Activated naive CD8-positive, alpha-beta T cell treated with anti-CD3 and anti-CD28 coated beads, Interleukin-2, amount 50 U/mL, for 24 hours (primary cell): ENCODE measurements at places on chromosomes 7 and 10.
A peak's percentile ranks its signal among the peaks of the same experiment; 100 is the strongest.

DNA sequence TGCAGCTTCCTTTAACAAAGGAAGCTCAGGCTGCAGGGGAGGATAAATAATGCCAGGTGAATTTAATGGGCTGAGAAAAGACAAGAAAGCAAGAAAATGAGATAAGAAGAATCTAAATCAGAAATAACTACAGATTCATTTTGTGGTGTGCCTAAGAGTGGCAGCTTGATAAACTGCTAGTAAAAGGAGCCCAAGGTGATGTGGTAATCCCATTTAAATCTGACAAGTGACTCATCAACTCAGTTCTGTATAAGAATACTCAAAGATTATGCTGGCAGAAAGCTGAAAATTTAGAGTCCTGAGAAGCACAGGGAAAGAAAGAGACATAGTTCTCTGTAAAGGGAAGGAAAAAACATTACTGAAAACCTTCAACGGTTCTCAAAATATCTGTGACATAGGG is 109.4 kb upstream of the PDE1C start:
- DNase-seq = no peak
- H3K27ac ChIP-seq = no peak overlapping the region
- H3K4me3 ChIP-seq = no peak overlapping the region
- H3K4me1 ChIP-seq = no peaks in the 10 kb centered on the region

GRCh38 chr7:74092964-74093471 is 9.4 kb downstream of the LIMK1 start:
- peak overlapping the region; percentile 79 for H3K4me3 ChIP-seq
- peaks cover 15% of the 10 kb centered on the region for H3K36me3 ChIP-seq
- DNase-seq = peak; percentile 18
- peak overlapping the region; percentile 93 for H3K27ac ChIP-seq

- H3K27ac ChIP-seq = no peak overlapping the region
- no peaks in the 10 kb centered on the region for H3K36me3 ChIP-seq
- H3K27me3 ChIP-seq = no peaks in the 10 kb centered on the region
- DNase-seq = no peak
- H3K4me1 ChIP-seq = no peaks in the 10 kb centered on the region
Observed at GRCh38 chr7:46452561-46453135, 531.6 kb upstream of the IGFBP3 start.

GRCh38 chr7:101125989-101126650 is 784 bp upstream of the SERPINE1 start:
- no peak overlapping the region for H3K4me3 ChIP-seq
- no peak overlapping the region for H3K27ac ChIP-seq
- H3K27me3 ChIP-seq = peaks cover 59% of the 10 kb centered on the region
- no peaks in the 10 kb centered on the region for H3K36me3 ChIP-seq
- no peak for DNase-seq

DNA sequence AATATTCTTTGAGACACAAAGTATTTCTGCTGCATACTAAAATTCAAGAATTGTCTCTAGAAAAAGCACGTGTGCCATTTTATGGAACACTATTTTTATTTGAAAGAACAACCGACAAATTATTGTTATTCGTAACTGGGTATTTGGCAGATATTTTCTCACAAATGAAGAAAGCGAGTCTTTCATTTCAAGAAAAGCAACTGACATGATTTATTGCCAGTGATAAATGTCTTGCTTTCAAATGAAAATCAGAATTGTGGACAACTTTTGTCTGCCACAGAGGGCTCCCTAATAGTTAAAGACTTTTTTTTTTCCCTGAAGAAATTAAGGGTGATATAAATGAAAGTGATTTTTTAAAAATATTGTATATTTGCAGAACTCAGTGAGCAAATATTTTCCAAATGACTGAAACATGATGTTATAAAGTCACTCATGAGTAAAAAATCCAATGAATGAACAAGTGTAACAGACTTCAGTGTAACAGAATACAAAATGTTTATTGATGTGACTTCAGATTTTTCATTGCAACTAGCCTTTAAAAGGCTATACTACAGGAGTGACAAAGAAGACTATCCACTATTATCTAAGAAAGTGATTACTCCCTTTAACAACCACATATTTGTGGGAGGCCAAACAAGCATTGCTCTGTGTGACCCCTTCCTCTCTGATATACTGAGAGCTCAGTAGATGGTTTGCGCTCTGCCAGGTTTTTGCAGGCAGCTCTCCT is 49.0 kb upstream of the SEMA3E start:
- no peak for DNase-seq
- no peaks in the 10 kb centered on the region for H3K27me3 ChIP-seq
- H3K4me3 ChIP-seq = no peak overlapping the region
- no peaks in the 10 kb centered on the region for H3K36me3 ChIP-seq

- no peak overlapping the region for H3K27ac ChIP-seq
- H3K4me3 ChIP-seq = no peak overlapping the region
Observed at GRCh38 chr10:63208986-63209385, 75.9 kb downstream of the NRBF2 start.

DNA sequence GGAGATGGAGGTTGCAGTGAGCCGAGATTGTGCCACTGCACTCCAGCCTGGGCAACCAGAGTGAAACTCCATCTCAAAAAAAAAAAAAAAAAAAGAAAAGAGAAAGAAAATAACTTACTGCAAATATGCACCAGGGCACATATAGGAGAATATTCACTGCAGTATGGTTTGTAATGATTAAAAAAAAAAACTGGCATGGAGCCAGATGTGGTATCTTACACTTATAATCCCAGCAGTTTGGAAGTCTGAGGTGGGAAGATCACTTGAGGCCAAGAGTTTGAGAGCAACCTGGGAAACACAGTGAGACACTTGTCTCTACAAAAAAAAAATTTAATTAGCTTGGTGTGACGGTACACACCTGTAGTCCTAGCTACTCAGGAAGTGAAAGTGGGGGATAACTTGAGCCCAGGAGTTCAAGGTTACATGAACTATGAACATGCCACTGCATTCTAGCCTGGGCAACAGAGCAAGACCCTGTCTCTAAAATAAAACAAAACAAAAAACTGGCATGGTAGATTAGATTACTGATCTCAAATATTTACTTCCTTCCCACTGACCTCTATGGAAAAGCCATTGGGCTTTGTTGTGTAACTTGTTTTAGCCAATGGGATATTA is 85.6 kb downstream of the MICU1 start:
- H3K4me3 ChIP-seq = no peak overlapping the region
- DNase-seq = no peak
- no peaks in the 10 kb centered on the region for H3K27me3 ChIP-seq
- peaks cover 40% of the 10 kb centered on the region for H3K36me3 ChIP-seq

DNA sequence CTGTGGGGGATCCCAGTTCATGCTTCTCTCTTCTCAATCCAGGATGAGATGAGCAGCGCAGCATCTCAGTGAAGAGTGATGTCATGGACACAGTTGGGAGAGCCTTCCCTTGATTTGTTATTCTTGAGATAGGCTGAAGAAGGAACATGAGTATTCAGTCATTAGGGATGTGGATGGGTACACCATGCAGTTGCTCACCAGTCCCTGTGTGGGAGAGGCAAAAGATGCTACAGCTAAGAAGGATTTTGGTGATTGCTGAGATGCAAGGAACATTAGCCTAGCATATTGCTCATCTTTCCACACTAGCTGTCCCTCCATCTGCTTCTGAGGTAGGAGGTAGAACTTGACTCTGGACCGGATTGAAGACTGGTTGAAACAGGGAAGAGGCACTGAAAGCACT is 179.6 kb downstream of the GALNT17 start:
- H3K36me3 ChIP-seq = no peaks in the 10 kb centered on the region
- no peaks in the 10 kb centered on the region for H3K27me3 ChIP-seq
- H3K4me1 ChIP-seq = no peaks in the 10 kb centered on the region
- no peak overlapping the region for H3K4me3 ChIP-seq

- H3K36me3 ChIP-seq = peaks cover 38% of the 10 kb centered on the region
- H3K27me3 ChIP-seq = no peaks in the 10 kb centered on the region
- peaks cover 40% of the 10 kb centered on the region for H3K4me1 ChIP-seq
Observed at GRCh38 chr10:102401735-102402511, 6.4 kb downstream of the NFKB2 start.

DNA sequence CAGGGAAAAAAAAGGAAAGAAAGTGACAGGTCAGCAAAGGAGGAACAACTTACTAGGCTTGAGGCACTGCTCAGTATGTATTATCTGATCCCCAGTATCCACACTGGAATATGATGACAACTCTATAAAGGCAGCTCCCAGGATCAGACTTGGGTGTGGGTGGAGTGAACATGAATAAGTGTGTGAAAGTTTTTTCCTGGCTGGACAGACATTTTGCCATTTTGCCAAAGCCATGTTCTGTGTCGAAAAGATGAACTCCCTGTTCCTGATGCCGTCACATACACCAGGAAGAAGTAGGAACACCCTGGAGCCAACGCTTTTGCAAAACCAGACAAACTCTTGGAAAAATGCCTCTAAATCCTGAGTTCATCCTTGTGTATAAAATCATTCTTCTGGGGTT is 143.2 kb upstream of the MEOX2 start:
- H3K36me3 ChIP-seq = no peaks in the 10 kb centered on the region
- no peak overlapping the region for H3K27ac ChIP-seq
- H3K4me1 ChIP-seq = no peaks in the 10 kb centered on the region
- H3K4me3 ChIP-seq = no peak overlapping the region
- H3K27me3 ChIP-seq = no peaks in the 10 kb centered on the region

DNA sequence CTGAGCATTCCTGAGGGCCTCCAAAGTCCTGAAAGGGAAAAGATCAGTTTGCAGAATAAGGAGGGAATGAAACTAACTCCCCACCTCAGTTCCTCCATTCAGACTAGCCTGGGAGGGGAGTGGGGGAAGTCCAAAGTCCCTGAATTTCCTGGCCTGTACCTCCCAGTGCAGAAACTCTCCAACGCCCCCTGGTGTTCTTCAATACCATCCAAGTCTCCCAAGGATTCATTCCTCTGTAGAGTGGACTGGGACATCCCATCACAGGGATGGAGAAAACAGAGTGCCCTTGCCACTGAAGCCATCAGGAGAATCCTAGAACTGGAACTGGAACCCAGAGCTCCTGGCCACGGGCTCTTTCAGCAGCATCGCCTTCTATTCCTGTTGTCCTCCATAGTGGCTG is 1.6 kb upstream of the COL13A1 start:
- H3K27ac ChIP-seq = no peak overlapping the region
- peaks cover 5% of the 10 kb centered on the region for H3K4me1 ChIP-seq
- H3K36me3 ChIP-seq = no peaks in the 10 kb centered on the region
- peaks cover 49% of the 10 kb centered on the region for H3K27me3 ChIP-seq

DNA sequence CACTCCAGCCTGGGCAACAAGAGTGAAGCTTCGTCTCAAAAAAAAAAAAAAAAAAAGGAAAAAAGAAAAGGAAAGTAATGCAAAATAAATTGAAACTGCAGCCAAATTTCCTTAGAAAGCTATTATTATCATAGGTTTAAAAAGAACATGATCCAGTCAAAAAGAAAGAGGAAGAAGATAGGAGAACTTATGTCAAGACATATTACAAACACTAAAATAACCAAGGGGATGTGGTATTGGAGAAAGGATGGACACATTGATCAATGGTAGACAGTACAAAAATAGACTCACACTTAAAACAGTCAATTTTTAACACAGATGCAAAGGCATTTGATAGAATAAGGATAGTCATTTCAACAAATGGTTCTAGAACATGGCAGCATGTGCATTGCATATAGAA is 27.3 kb upstream of the PFKP start:
- no peak overlapping the region for H3K4me3 ChIP-seq
- no peak overlapping the region for H3K27ac ChIP-seq
- peaks cover 29% of the 10 kb centered on the region for H3K27me3 ChIP-seq
- H3K36me3 ChIP-seq = peaks cover 2% of the 10 kb centered on the region
- no peak for DNase-seq

DNA sequence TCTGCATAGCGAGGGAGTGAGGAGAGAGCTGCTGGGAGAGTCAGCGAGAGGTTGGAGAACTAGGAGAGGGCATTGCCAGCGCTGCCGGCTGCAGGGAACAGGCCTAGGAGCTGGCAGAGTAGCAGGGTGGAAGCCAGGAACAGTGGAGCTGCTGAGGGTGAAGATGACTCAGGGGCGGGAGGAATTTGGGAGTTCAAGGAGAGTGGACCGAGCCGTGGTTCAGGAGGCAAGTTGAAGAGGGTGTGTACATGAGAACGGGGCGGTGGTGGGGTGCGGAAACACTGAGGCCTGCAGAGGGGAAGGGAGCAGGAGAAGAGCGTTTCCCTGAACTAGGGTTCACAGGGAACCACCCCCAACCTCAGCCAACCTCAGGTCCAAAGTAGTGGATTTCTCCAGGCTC is 31.5 kb downstream of the HIF1AN start:
- no peak overlapping the region for H3K27ac ChIP-seq
- H3K4me1 ChIP-seq = peaks cover 4% of the 10 kb centered on the region
- no peak overlapping the region for H3K4me3 ChIP-seq
- H3K36me3 ChIP-seq = no peaks in the 10 kb centered on the region

DNA sequence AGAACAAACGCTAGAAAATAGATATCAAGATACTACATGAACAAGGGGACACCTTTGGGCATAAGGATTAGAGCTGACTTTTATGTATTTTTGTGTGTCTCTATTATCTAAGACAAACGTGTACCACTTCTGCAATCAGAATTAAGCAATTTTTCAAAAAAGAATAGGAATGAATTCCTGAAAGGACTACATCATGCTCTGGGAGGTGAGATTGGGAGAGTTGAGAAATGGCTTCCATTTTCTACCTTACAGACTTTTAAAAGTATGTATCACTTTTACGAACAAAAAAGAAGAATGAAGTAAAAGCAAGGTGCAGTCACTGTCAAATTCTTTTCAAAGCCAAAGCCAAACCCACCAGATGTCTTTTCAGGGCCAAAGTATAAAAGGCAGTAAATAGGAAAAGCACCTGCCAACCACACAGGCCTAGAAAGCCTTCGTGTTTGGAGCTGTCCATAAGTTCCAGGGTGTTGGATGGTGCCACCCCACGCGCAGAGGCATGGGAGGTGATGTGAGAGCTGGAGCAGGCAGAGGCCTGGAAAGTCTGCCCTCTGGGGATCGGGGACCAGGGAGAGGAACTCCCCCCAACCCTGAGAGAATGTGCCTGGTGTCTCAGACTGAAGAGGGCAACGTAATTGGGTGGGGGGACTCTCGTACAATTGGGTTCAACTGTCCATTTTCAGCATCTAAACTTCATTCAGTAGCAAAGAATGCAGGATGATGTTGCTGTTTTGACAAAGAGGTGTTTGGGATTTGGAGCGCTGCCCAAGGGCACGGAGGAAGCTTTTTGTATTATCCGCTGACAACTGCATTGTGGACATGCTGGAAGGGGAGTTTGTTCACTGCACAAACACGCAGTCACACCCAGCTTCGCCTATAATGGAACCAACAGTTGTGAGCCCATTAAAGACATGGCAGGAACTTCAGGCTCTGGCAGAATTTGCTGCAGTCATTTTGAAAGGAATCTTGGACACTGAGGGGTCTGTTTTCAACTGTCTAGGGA is 17.6 kb upstream of the CTBP2 start:
- DNase-seq = no peak
- H3K36me3 ChIP-seq = no peaks in the 10 kb centered on the region
- no peak overlapping the region for H3K4me3 ChIP-seq

DNA sequence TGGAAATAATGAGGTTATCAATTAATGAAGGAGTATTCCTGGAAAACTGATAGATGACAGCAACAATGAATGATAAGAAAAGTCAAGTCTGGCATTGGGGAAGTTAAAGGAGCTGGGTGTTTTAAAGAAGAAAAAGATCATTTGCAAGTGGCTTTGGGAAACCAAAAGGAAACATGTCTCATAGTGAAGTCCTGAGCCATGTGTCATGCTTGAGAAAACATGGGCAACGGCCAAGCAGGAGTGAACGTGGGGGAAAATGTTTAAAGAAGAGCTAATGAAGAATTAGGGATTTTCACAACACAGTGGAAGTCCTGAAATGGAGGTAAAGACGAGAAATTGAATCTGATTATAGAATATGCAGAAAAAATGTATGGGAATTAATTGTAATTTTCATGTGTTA is 1383.2 kb upstream of the CELF2 start:
- DNase-seq = no peak
- no peak overlapping the region for H3K4me3 ChIP-seq
- no peak overlapping the region for H3K27ac ChIP-seq
- peaks cover 2% of the 10 kb centered on the region for H3K27me3 ChIP-seq
- no peaks in the 10 kb centered on the region for H3K4me1 ChIP-seq
